SK-N-MC (cell line): ENCODE measurements at places on chromosomes 4 and X.

- peak; percentile 16 for DNase-seq
Measured at GRCh38 chr4:4289941-4290850, at the start of the genes LYAR and ZBTB49. LYAR (minus strand) TSS chr4:4290154; CDS start chr4:4283742, 6,412 bp downstream. ZBTB49 (plus strand) TSS chr4:4290251; CDS start chr4:4299946, 9,695 bp downstream.

GRCh38 chr4:38577462-38577861, 86.5 kb upstream of the KLF3 start:
- DNase-seq: no peak

DNA sequence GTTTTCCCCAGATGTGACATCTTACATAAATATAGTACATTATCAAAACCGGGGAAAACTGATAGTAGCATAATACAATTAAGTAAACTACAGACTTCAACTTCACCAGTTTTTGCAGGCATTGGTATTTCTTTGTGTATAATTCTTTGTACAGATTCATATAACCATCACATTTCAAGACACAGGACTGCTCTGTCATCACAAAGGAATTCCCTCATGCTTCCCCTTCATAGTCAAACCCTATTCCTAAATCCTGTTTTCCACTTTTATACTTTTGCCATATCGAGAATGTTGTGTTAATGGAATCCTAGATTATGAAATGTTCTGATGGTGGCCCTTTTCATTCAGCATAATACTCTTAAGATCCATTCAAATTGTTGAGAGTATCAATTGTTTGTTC, 36.0 kb downstream of the STIM2 start:
- no peak for DNase-seq

GRCh38 chrX:68703846-68704245, 56.4 kb downstream of the STARD8 start:
- DNase-seq: no peak

DNA sequence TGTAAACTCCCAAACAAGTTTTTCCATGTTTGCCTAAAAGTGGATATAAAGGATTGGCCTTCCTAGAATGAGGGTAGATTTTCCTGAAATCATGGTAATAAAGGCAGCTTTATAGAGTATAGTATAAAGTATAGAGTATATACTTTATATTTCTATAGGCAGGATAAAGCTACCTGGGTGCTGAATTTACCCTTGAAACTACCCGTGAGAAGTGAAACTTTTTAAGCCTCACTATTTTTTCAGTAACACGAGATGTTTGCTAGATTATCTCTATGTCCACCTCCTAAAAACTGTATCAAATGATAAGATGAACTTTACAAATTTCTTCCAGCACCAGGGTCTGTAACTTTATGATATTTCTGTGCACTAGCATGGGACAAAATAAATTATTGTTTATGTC, 340.0 kb upstream of the GALNTL6 start:
- DNase-seq: no peak

DNA sequence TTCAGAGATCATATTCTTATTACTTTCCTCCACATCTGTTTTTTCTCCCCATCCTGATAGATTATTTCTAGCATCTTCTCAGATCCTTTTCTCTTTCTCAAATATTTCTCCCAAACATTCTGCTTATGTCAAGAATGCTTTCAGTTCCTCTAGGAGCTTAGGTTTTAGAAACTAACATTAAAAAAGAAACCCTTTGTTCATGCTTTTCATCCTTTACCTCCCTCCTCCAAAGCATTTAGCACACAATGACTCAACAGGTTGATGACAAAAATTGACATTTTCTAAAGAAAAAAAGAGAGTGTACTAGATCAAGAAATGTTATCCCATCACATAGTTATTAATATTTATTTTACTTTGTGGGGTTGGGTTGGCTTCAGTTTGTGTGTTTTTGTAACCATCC, 16.5 kb upstream of the ALB start:
- no peak for DNase-seq

- no peak for DNase-seq
Measured at GRCh38 chr4:10046471-10046870, 25.2 kb upstream of the SLC2A9 start.

GRCh38 chrX:20803971-20804370, 537.3 kb upstream of the RPS6KA3 start:
- no peak for DNase-seq

DNA sequence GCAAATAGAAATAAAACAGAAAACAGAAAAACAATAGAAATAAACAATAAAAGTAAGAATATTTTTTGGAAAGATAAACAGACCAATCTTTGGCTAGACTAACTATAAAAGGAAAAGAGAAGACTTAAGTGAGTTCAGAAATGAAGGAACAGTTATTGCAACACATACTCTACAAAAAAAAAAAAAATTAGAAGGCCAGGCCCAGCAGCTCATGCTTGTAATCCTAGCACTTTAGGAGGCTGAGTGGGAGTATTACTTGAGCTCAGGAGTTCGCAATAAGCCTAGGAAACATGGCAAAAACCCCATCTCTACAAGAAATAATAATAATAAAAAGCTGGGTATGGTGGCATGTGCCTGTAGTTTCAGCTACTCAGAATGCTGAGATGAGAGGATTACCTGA, 336.7 kb downstream of the DTHD1 start:
- no peak for DNase-seq

DNA sequence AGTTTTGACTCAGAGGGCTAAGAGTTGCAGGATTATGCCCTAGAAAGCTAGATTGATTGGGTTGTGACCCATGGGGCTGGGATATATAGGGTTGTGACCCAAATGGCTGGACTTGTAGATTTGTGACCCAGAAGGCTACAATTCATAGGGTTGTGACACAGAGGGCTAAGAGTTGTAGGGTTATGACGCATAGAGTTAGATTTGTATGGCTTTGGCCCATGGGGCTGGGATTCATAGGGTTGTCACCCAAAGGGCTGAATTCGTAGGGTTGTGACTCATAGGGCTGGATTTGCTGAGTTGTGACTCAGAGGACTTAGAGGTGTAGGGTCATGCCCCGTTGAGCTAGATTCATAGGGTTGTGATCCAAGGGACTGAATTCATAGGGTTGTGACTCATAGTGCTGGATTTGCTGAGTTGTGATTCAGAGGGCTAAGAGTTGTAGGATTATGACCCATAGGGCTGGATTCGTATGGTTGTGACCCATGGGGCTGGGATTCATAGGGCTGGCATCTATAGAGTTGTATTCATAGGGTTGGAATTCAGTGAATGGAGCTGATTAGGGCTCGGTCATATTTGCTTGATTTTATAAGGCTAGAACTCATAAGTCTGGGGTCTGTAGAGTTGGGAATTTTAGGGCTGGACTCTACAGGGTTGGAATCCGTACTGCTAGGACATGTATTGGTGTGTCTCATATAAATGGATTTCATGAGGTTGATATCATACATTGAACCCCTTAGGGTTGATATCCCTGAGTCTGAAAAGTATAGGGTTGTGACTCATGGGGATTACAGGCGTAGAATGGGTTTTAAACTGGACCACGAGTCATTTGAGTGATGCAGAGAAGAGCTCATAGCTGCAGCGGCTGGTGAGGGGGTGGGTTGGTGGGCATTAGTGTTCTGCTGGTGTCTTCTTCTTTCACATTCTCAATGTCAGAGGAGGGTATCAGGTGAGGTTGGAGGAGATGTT, 125.7 kb downstream of the CRLF2 start:
- DNase-seq: no peak

- DNase-seq: no peak
Measured at GRCh38 chr4:24477919-24478318, 106.4 kb downstream of the DHX15 start.

DNA sequence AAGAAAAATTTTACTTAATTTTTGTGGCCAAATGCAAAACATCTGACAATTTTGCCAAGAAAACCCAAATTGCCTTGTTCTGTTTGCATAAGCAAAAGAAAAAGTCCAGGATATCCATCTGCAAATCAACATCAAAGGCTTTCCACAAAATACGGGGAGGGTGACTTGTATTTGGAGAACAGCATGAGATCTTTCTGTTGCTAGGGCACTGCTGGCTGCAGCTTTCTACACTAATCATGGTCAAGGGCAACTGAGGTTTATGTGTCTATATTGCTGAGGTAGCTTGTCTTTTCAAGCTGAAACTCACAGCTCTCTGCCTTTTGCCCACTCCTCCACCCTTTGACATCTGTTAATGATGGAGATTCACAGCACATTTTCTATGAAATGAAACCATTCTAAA, 389.1 kb downstream of the NKX6-1 start:
- no peak for DNase-seq

DNA sequence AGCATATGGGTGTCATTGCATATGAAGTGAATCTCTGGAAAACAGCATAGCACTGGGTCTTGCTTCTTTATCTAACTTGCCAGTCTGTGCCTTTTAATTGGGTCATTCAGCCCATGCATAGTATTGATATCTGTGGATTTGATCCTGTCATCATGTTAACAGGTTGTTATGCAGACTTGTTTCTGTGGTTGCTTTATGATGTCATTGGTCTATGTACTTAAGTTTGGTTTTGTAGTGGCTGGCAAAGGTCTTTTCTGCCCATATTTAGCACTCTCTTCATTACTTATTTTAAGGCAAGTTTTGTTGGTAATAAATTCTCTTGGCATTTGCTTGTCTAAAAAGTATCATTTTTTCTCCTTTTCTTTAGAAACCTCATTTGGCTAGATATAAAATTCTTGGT, 221.1 kb upstream of the ITM2A start:
- DNase-seq: no peak

GRCh38 chr4:66429276-66429675, 759.0 kb upstream of the EPHA5 start:
- no peak for DNase-seq

GRCh38 chr4:123121241-123121907, 199.0 kb upstream of the NUDT6 start:
- DNase-seq: no peak

DNA sequence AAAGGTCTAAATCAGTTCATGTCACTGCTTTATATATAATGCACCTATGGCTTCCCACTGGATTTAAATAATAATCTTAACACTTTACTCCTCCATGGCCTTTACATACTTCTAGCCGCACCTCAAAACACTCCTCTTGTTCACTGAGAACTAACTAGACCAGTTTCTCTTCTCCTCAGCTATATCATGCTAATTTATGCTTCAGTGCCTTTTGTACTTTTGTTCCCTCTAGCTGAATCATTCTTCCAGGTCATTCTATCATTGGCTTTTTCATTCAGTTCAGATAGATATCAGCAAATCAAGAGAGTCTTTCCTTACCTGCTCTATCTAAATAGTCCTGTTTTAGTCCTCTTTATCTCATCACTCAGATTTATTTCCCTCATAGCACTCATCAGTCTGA, 64.2 kb downstream of the TET2 start:
- no peak for DNase-seq
